ENCODE measurements at places on chromosomes 16 and 17.

DNA sequence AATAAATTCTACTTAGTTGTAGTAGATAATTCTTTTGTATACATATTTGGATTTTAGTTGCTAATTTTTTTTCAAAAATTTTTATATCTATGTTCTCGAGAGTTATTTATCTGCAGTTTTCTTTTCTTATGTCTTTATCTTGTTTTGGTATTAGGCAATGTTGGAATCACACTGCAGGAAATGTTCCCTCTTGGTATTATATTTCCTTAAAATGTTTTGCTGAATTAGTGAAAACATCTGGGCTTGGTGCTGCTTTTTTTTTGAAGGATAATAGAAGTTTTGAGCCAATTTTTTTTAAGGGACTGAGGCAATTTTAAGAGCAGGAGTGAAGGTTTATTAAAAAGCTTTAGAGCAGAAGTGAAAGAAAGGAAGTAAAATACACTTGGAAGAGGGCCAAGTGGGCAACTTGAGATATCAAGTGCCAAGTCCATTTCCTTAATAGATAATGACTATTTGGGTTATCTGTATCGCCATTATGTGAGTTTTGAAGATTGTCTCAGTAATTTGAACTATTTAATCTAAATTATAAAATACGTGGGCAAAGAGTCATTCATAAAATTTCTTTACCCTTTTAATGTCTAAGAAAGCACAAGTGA is 1390.1 kb upstream of the CDH8 start:
- no peak for DNase-seq

DNA sequence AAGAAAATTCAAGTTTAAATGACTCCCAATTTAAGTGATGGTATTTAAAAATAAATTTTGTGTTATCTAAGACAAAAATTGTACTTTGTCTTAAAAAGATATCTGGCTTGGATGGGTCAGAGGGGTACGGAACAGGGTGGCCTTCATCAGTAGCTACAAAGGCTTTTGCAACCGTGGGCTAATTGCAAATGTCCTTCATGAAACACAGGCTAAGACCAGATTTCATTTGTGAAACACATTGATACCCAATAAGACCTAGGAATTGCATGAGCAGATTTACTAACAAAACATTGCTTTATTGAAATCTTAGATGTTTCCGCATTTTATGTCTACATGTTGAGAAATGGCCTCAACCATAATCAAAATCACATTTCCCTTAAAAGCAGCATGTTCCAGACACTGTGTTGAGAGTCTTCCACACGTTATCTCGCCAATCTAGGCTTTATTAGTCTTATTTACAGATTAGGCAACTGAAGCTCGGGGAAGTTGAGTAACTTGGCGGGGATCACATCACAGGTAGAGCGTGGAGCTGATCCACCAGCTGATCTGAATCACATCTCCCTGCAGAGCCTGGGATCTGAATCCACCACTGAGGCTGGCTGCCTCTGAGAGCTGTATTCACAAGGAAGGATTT is 21.8 kb downstream of the FBXO39 start:
- DNase-seq = no peak

DNA sequence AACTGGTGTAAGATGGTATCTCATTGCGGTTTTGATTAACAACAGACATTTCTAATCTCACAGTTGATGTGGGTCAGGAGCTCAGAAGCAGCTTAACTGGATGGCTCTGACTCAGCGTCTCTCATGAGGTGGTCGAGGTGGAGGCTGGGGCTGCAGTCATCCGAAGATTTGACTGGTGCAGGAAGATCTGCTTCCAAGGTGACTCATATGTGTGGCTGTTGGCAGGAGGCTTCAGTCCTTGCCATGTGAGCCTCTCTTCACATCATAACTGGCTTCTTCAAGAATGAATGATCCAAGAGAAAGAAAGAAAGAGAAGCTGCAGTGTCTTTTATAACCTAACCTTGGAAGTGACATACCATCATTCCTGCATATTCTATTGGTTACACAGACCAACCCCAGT is 376.1 kb downstream of the SEC14L1 start:
- no peak for DNase-seq

DNA sequence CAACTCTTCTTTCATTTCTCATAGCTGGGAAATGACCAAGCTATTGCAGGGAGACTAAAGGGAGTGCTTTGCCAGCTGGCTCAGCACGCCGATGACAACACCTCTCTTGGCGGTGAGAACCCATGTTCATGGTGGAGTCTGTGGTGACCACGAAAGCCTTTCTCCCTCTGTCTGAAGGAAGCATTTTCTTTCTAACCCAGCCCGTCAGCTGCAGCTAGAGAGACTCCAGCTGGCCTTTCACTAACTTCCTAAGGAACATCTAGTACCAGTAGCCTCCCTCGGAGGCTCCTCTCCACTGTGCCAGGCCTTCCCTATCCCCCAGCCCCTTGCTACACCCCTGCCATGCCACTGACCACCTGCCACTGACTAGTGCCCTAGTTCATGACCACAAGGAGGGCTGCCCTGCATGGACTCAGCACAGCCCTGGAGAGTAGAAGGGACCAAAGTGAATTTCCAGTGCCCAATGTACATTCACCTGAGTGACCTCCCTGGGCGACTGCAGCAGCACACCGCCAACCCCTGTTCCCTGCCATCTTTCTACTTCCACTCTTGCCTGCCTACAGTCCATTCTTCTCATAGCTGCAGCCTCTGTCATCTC is 81.3 kb downstream of the CBLN1 start:
- no peak for DNase-seq

- no peak for DNase-seq
Observed at GRCh38 chr17:6597727-6598126, 41.4 kb upstream of the PITPNM3 start.

DNA sequence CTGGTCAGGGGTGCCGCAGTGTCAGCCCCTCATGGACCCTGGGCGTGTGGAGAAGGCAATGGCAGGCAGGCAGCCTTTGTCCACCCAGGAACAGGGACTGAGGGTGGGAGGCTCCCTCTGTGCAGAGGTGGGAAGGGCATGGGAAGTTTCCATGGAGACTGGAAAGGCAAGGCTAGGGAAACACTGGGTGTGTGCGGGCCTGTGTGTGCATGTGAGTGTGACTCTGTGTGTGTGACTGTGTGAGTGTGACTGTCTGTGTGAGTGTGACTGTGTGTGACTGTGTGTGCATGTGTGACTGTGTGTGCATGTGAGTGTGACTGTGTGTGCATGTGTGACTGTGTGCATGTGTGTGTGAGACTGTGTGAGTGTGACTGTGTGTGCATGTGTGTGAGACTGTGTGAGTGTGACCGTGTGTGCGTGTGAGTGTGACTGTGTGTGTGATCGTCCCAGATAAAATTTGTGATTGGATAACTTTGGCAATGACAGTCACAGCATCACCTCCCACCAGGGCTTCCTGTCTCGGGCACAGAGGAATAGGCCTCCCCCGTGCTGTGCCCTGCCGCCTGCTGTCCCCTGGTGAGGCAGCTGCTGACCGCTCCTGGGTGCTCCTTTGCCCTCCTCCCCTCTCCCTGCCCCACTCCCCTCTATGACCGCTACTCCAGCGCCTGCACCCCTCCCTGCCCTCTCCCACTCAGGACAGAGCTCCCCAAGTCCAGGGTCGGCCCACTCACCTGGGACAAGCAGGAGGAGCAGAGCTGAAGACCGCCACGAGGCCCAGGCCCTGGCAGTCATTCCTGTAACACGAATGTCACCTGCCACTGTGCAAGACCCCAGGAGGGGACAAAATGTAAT is 698 bp downstream of the CD300C start:
- DNase-seq = no peak

DNA sequence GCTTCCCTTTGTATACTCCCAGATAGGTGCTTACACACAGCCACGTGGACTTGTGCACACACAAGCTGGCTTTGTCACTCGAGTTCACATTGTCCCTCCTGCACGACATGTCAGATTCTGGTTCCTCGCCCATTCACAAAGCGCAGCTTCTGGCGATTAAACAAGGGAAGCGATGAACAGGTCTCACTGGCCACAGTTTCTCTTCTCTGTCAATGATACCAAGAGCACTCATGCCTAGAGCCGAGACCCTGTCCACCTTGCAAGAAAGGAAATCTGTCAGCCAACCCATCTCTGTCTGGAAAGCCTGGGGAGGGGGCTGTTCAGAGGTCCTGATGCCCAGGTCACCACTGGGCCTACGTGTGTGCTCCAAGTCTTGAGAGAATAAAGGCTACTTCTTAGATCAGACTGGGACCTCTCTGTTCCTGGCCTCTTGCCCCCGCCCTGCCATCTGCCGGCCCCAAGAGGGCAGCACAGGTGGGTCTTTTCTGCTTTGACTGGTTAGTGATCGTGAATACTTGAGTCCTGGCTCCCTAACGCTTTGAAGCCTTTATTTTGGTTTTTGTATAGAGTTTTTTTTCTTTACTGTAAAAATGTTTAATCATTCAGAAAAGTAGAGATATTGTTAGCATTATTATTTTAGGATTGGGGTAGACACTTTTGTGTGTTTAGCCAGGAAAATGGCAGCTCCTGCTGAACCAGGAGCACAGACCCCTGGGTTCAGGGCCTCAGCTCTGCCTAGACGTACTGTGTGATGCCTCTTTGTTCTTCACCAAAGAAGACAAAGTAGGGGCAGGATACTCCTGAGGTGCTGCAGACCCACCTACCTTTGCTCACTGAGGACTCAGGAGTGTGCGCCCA is 104.7 kb downstream of the MRM1 start:
- DNase-seq = peak; percentile 39

DNA sequence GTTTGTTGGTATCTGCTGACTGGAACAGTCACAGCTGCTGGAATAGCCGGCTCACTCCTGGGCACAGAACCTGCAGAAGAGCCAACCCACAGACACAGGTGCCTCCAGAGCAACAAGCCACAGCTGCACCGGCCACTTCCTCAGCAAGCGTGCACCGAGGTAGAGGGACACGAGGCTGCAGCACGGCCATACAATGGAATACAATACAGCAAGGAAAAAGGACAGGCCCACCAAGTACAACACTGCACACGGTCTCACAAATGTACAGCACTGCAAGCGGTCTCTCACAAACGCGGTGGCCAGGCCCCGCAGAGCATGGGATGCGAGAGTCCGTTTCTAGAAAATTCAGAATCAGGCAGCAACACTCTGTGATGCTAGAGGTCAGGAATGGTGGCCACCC is 47.4 kb upstream of the PABPN1L start:
- DNase-seq = no peak

- DNase-seq = no peak
Observed at GRCh38 chr17:62668091-62668804, 40.8 kb downstream of the MRC2 start.

DNA sequence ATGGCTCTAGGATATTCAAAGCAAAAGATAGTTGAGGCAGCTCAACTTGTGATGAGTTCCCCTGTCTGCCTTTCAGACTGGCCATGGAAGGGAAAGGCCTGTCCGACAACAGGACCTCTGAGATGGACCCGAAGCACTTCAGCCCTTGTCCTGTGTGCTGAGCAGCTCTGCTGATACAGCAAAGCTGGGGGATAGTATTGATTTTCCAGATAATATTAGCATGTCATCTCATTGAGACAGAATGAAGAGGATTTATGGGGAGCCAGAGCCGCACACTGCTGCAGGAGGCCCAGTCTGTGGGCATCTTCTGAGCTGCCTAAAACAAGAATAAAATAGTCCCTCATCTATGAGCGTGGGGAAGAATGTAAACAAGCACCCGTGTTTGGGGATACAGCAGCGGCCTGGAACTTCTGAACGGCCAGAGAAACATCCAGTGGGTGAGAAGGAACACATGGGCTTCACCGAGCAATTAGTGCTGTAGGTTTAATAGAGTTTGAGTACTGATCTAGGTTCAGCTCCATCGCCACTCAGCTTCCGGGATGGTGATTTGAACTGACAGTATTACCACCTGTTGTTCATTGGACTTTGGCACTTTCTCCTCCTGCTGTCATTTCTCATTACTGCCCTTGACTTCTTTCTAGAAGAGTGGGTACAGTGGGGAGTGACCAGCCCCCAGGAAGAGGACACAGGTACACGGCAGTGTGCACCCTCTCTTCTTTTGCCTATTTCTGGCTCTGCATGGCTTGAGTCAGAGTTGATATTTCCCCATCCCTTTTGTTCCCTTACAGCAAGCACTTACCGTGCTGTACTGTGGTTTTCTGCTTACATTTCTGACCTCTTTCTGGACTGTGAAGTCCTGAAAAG is 96.5 kb upstream of the TBX2 start:
- no peak for DNase-seq

DNA sequence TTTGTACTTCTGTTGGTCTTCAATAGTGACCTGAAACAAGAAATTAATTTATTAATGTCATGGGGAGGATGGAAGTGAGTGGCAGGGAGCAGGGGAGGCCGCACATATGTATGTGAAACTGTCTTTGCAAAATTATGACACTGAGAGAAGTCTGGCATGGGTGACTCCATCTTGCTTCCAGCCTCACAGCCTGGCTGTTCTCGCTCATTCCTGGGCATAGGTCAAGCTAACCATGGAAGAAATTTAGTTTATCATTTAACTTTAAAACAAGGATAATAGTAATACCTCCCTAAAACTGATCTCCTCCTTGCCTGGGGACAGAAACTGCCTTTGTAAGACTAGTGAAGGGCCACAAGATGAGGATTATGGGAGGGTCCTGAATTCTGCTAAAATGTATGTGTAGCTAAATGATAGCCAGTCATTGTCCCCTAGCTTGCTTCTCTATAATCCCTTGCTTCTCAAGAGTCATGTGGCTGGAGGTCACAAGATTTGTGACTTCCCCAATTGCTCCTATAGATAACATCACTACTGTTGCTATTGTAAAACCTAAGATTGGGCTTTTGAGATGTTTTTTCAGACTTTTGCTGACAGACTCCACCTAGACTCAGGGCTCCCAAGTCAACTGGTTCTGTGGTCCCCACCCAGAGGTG is 126.0 kb downstream of the HS3ST3A1 start:
- DNase-seq = no peak

GRCh38 chr16:9755081-9755480 is 427.1 kb downstream of the GRIN2A start:
- DNase-seq = no peak

DNA sequence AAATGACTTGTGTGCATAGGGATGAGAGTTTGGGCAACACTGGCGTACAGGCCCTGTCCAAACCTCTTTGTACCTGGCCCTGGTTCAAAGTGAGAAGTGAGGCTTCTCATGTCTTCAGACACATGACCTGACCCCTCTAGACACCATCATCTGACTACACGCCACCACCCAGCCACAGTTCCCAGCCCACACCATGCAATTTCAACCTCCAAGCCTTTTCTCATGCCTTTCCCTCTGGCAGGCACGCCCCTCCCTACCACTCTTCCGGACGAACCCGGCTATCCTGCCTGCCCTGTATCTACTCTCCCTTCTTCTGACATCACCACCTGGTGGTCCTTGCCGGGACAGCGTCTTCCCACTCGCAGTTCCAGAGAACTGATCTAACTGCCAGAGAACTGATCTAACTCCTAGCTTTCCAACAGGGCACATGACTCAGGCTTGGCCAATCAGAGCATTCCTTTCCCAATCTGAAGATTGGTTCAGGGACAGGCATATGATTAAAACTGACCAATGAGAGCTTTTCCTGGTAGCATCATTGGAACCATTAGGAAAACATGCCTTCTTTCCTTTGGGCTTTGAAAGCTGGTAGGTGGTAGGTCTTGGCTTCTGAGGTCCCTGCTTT is 27.1 kb upstream of the IL21R start:
- peak; percentile 46 for DNase-seq

- no peak for DNase-seq
Observed at GRCh38 chr16:58009856-58010416, 8.7 kb downstream of the USB1 start.

Measured in stimulated activated CD4-positive, alpha-beta T cell treated with anti-CD3 and anti-CD28 coated beads, Interleukin-4, amount 100 ng/mL, for 4 hours (primary cell).